ENCODE measurements at places on chromosomes 6 and 20. TPM values are rescaled to one million over a fixed set of nuclear protein-coding genes. Genes with fewer than 3 reads are reported as not detected.

MEI4 gene
- not detected for total RNA-seq

SLC35D3 gene
- total RNA-seq, result not detected

SLC25A27 gene
- total RNA-seq, result 2.4 TPM

PABPC1L gene
- 19.2 TPM for total RNA-seq

TPBG gene
- total RNA-seq, result 52.9 TPM

PDE7B gene
- 18.7 TPM for total RNA-seq

LINC00237 gene
- total RNA-seq, result not detected

DOK5 gene
- 19.8 TPM for total RNA-seq

CCR6 gene
- total RNA-seq, result not detected

HLA-DOA gene
- not detected for total RNA-seq

EPB41L1 gene
- 39.8 TPM for total RNA-seq

RIMS1 gene
- 0.89 TPM for total RNA-seq

ESR1 gene
- total RNA-seq, result under 0.01 TPM

HEY2 gene
- 0.05 TPM for total RNA-seq

KCNS1 gene
- total RNA-seq, result 0.59 TPM

MUC22 gene
- not detected for total RNA-seq
